MM.1S (cell line): ENCODE measurements at places on chromosomes 3 and 15.
A peak's percentile ranks its signal among the peaks of the same experiment; 100 is the strongest.

DNA sequence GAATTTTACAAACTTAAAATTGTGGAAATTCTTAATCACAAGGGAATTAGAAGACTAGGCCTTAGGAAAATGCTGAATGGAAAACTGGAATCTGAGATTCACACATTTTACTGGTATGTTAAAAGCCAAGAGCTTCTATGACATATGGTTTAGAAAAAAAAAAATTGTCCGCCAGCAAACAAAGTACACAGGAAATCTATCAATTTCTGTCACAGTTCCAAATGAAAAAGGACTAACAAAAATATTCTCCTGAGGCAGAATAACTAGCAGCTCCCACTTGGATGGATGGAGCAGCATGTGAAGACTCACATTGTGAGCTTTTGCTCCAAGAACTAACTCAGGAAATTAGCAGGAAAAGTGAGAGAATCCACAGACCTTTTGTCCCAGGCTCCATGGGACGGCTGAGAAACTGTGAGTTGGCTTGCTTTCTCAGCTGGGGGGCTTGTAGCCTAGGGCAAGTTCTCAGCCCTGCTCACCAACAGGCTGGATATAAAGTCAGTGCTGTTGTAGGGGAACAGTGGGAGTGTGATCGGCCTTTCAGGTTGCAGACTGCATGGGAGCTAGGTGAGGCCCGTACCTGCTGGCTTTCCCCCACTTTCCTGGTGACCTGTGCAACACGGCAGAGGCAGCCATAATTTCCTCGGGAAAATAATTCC, 731.1 kb upstream of the SGO1 start:
- DNase-seq: no peak

DNA sequence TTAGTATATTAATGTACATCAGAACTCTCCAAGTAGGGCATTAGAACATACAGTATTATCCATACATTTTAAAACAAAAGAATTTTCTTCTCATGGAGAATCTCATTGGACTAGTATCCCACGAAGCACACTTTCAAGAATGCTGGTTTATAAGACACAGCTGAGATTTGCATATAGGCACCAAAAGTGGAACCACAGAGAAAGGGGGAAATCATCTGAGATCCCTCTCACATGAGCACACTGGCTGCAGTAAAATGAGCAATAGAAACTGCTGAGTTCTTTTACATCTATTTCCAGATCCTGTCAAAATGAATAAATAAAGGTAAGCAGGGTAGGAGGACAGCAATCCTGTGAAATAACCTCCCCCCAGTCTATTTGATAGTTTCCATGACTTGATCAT, 665.3 kb downstream of the FHIT start:
- DNase-seq: peak; percentile 69

GRCh38 chr15:81293728-81294515, 30.0 kb downstream of the STARD5 start:
- peak; percentile 84 for DNase-seq

- DNase-seq: peak; percentile 14
Observed at GRCh38 chr15:61227950-61228936, 859 bp downstream of the RORA start.

DNA sequence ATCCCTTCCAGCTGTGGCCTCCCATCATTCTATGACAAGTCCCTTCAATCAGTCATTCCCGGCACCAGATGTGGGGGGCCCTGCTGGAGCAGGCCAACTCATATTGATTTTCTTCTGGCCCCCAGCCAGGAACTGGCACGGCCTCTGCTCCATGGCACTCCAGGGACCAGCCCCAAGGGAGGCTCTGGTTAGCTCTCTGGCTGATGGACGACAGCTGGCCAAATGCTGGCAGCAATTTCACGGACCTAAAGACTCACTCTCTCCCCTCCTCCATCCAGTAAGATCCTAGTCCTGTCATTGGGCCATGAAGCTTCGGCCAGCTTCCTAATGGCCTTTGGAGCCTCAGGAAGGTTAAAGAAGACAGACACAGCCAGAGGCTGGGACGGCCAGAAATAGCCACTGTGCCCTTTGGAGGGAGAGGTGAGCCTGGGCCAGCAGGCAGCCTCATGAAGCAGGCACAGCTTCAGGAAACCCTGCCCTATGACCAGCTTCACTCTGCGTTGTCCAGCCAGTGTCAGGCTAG, 131.0 kb downstream of the MEX3B start:
- DNase-seq: no peak

- no peak for DNase-seq
Observed at GRCh38 chr15:67228286-67228685, 26.2 kb downstream of the AAGAB start.

- peak; percentile 76 for DNase-seq
Observed at GRCh38 chr3:197186887-197187588, 111.4 kb downstream of the DLG1 start.

GRCh38 chr3:175737646-175738572, 878.8 kb downstream of the NAALADL2 start:
- no peak for DNase-seq

- no peak for DNase-seq
Observed at GRCh38 chr3:175659670-175660350, 800.7 kb downstream of the NAALADL2 start.

DNA sequence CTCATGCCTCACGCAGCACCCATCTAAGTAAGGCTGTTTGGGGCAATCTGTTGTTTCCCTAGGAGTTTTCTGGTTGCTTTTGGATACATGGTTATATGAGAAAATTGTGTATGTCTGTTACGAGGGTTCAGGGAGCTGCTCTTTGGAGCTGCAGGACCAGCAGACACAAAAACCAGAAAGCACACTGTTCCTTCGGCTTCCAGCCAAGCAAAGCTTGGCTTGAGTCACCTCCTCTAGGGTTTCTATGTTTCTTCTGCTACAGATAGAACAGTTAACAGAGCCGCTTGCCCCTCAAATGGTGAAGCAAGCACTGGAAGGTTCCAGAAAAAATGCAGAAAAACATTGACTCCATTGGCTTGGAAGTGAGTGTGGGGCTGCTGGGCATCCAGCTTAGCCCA, 49.2 kb upstream of the CTDSPL start:
- no peak for DNase-seq

- peak; percentile 38 for DNase-seq
Observed at GRCh38 chr3:149487598-149488197, 13.2 kb downstream of the TM4SF4 start.

- DNase-seq: no peak
Observed at GRCh38 chr15:77892335-77892734, 185.2 kb downstream of the TBC1D2B start.

DNA sequence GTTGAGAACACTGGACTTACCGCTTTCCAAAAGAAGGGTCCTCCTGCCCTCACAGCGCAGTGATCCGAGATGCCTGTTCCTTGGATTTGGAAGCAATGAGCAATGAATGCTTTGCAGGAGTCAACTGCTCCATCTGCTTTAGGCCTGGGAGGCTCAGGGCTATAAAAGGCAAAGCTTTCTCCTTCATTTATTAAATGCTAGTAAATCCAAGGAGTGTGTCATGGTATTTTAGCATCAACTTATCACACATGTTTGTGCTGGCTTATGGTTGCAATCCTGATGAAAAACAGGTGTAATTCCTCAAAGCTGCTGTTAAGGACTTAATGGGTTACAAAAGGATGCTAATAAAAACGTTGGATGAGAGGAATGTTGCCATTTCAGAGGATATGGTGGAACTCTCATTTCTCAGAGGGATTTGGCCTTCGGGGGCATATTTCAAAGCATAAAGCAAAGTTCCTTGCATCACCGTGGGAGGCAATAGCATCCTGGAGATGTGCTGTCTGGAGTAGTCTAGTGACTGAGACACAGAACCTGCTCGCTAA, 158.5 kb upstream of the TPM1 start:
- no peak for DNase-seq

DNA sequence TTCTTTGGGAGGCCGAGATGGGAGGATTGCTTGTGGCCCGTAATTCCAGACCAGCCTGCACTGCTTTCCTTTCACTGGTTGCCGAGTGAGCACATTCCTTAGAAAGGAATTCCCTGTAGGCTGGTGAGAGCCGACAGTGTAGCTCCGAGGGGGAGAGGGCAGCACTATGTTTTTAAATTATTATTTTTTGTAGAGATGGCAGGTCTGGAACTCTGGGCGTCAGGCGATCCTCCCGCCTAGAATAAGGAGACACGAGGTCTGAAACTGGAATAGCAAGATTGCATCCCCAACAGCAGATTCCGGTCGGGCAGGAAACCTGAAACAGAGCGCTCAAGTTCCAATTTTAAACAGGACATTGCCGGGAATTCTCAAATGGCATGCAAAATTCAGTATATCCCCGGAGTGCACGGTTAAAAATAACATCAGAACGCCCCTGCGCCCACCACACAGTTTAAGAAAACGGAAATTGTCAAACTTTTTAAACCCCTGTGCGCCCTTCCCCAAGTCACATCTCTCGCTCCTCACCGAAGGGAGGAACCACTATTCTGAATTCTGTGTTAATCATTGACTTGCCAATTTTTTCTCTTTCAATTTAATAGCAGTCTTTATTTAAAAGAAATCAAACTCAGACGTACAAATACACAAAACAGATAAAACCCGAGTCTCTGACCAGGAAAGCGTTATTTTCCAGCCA, 643 bp upstream of the RNU5B-1 start:
- DNase-seq: no peak

DNA sequence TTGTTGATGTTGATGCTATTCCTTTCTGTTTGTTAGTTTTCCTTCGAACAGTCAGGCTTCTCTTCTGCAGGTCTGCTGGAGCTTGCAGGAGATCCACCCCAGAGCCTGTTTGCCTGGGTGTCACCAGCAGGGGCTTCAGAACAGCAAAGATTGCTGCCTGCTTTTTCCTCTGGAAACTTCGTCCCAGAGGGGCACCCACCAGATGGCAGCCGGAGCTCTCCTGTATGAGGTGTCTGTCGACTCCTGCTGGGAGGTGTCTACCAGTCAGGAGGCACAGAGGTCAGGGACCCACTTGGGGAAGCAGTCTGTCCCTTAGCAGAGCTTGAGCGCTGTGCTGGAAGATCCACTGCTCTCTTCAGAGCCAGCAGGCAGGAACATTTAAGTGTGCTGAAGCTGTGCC, 303.2 kb downstream of the ZIC1 start:
- no peak for DNase-seq

- DNase-seq: no peak
Observed at GRCh38 chr3:46095307-46095706, 68.0 kb upstream of the XCR1 start.

DNA sequence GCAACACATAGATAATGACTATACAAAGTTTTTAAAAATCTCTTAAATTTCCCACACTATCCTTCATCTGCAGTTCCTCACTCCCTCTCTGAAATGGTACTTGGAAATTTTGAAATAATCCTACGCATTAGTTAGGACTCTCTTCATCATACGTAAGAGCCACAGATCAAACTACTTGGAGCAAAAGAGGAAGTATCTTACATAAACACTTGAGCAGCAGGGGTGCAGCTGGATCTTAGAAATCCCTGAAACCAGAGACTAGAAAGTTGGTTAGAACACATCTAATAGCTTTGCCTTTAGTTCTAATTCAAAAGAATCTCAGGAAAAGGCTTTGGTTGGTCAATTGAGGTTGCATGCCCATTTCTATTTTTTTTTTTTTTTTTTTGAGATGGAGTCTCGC, 38.8 kb upstream of the ZNF445 start:
- DNase-seq: no peak

- DNase-seq: peak; percentile 79
Observed at GRCh38 chr3:71130471-71131374, 452.8 kb downstream of the FOXP1 start.

GRCh38 chr15:83443076-83443847, 3.9 kb upstream of the SH3GL3 start:
- DNase-seq: no peak

- peak; percentile 46 for DNase-seq
Observed at GRCh38 chr15:67024314-67024997, 40.9 kb upstream of the SMAD3 start.

DNA sequence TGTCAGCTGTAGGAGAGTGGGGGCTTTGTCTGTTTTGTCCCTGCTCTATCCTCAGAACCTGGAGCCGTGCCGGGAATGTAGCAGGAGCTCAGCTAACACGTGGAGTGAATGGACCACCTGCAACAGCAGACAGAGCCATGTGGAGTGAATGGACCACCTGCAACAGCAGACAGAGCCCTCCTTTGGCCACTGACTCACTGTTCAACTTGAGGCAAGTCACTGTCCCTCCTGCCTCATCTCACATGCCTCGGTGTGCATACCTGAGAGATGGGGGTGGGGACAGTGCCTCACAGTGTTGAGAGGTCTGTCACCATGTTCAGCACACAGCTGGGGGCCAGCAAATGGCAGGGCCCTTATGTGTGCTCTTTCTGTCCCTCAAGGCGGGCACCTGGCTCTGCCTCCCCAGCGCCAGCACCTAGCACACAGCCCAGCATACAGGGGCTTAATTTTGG, 27.9 kb downstream of the FEM1B start:
- DNase-seq: peak; percentile 36

DNA sequence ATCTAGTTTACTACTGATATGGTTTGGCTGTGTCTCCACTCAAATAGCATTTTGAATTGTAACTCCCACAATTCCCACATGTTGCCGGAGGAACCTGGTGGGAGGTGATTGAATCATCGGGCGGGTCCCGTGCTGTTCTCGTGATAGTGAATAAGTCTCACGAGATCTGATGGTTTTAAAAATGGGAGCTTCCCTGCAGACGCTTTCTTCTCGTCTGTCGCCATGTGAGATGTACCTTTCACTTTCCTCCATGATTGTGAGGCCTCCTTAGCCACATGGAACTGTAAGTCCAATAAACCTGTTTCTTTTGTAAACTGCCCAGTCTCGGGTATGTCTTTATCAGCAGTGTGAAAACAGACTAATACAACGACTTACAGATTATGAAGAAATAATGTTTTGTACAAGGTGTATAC, 35.6 kb upstream of the PYDC2 start:
- no peak for DNase-seq

GRCh38 chr3:31064021-31064420, 169.6 kb upstream of the GADL1 start:
- no peak for DNase-seq

DNA sequence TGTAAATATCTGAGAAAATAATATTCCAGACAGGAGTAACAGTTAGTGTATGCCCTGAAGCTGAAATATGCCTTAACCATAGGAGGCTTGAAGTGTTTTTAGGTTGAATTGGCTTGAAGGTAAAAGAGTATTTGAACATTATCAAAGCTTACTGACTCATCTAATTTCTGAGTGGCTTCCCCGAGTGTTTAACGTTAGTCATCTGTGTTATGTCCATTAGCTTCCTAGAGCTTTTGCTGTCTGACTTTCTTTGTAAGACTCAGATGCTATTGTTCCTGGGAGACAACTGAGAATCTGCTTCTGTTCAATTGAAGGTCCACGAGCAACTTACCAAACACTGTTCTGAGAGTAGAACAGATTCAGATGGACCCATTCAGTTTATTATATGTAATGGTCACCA, 656.8 kb upstream of the NECTIN3 start:
- no peak for DNase-seq

DNA sequence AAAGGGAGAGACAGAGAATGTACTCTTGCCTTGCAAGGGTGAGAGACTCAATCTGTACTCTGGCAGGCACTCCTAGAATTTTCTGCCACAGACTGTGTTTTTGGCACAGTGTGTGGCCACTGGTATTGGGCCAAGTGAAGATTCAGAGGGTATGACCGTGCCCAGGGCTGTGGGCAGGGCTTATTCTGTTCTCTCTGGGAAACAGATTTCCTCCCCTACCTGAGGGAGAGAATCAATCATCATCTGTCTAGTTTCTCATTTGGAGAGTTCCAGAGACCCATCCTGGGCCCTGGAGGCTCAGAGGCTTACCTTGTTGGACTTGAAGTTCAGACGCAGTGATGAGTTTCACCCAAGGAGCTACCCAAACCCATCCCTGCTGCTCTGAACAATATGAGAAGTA, 28.2 kb downstream of the CSTA start:
- DNase-seq: no peak
